ENCODE measurements at places on chromosomes 6 and 20. TPM values are rescaled to one million over a fixed set of nuclear protein-coding genes. Genes with fewer than 3 reads are reported as not detected.

GRCh38 chr6:166439366-166440091 is 56.8 kb upstream of the MPC1 start:
- no peaks in the 10 kb centered on the region for H3K4me1 ChIP-seq
- no peak overlapping the region for H3K4me3 ChIP-seq
- H3K27me3 ChIP-seq: no peaks in the 10 kb centered on the region
- DNase-seq: no peak

DNA sequence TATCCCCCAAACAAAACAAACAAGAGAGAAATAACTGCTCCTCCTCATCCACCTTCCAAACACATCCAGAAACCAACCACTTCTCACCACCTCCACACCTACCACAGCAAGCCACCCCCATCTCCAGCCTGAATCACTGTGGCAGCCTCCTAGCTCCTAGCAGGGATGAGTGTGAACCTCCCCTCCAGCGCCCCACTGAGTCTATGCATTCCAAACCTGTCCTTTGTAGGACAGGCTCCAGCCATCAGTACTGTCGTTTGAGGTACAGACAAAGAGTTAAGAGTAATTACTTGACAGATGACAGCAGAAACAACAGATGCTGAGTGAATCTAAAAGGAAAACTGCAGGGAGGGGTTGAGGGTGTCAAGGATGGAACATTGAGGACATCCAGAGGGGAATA is 2.4 kb downstream of the METTL24 start:
- no peak overlapping the region for H3K4me3 ChIP-seq
- no peak overlapping the region for H3K27ac ChIP-seq
- H3K27me3 ChIP-seq: no peaks in the 10 kb centered on the region
- DNase-seq: no peak

GRCh38 chr20:5120185-5120476 is 373 bp upstream of the PCNA start:
- no peaks in the 10 kb centered on the region for H3K4me1 ChIP-seq
- peak overlapping the region; percentile 86 for H3K27ac ChIP-seq
- no peak for DNase-seq
- H3K27me3 ChIP-seq: no peaks in the 10 kb centered on the region

DNA sequence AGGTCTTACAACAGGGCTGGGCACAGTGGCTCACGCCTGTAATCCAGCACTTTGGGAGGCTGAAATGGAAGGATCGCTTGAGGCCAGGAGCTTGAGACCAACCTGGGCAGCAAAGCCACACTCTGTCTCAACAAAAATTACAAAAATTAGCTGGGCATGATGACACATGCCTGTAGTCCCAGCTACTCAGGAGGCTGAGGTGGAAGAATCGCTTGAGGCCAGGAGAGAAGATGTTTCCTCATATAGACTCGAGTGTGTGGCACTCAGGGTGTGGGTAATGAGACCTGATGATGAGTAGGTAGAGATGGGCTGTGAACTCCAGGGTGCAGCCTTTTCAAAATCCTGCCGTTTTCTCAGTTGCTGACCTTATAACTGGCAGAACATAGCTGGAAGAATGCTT is 125.3 kb upstream of the FOXO3 start:
- H3K27me3 ChIP-seq: no peaks in the 10 kb centered on the region
- H3K4me1 ChIP-seq: no peaks in the 10 kb centered on the region
- no peak overlapping the region for H3K4me3 ChIP-seq
- H3K27ac ChIP-seq: no peak overlapping the region
- DNase-seq: no peak

DNA sequence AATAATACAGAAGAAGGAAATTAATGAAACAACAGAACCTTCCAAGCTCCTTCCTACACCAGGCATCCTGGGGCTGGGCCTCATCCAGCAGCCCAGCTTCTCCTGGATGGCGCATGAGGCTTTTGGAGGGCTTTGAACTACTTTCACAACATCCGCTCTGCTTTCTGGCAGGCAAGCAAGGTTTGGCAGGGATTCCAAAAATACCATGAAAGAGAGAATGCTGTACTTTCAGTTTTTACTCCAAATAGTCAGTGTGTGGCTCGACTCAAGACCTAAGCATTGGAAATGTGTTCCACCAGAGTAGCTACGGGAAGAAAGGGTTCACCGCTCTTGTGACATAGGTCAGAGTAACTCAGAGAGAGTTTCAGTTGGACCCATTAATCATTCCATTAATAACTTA is 125.4 kb downstream of the OPRM1 start:
- no peaks in the 10 kb centered on the region for H3K27me3 ChIP-seq
- H3K36me3 ChIP-seq: no peaks in the 10 kb centered on the region
- H3K4me1 ChIP-seq: no peaks in the 10 kb centered on the region
- DNase-seq: peak; percentile 64
- no peak overlapping the region for H3K27ac ChIP-seq

DNA sequence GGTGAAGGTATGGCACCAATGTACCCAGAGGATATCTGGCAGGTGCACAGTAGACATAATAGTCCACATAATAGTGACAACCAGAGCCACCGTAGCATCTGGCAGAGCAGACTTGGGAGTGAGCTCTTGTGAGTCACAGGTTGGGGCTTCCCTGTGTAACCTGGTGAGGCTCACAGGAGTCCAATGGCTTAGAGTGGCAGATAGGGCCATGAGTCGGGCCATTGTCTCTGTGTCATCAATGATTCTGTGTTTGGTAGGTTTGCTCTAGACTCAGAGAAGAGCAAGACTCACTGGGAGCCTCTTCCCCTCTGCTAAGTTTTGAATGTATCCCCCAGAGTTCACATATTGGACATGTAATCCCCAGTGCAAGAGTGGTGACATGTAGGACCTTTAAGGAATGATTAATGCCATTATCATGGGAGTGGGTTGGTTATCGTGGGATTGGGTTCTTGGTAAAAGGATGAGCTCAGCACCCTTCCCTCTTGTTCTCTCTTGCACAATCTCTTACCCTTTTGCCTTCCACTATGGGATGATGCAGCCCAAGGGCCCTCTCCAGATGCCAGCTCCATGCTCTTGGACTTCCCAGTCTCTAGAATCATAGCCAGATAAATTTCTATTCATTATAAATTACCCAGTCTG is 22.6 kb upstream of the SIRPA start:
- H3K4me1 ChIP-seq: no peaks in the 10 kb centered on the region
- H3K27me3 ChIP-seq: no peaks in the 10 kb centered on the region
- no peak overlapping the region for H3K4me3 ChIP-seq

DNA sequence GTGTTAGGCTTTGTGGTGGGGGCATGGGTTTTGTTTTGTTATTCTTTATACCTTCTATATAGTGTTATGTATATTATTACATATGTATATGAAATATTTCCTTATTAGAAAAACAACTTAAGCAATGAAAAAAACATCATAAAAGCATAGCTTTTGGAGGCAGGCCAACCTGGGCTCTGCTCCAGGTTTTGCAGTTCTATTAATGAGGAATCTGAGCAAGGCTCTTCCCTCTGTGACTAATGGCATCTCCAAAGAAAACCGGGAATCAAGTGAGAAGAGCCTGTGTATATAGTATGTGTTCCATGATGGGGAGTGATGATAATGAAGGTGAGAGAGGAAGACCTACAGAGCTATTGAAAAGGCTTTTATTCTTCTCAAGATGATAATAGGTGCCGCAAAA is 291.1 kb downstream of the CLIC5 start:
- no peak overlapping the region for H3K4me3 ChIP-seq
- DNase-seq: no peak
- H3K27me3 ChIP-seq: no peaks in the 10 kb centered on the region
- H3K4me1 ChIP-seq: peaks cover 3% of the 10 kb centered on the region

- H3K27me3 ChIP-seq: no peaks in the 10 kb centered on the region
- no peak overlapping the region for H3K4me3 ChIP-seq
These were observed 26.2 kb upstream of the LRRC1 start for GRCh38 chr6:53768636-53769035.

GRCh38 chr6:112122756-112123155 is 35.4 kb downstream of the FAM229B start:
- no peak overlapping the region for H3K27ac ChIP-seq
- H3K27me3 ChIP-seq: no peaks in the 10 kb centered on the region
- no peak overlapping the region for H3K4me3 ChIP-seq
- no peak for DNase-seq
- peaks cover 73% of the 10 kb centered on the region for H3K36me3 ChIP-seq
- H3K4me1 ChIP-seq: no peaks in the 10 kb centered on the region

GRCh38 chr20:31894980-31895675 is 24.7 kb downstream of the TTLL9 start:
- H3K27me3 ChIP-seq: no peaks in the 10 kb centered on the region
- peak; percentile 78 for DNase-seq
- H3K36me3 ChIP-seq: no peaks in the 10 kb centered on the region
- H3K4me1 ChIP-seq: no peaks in the 10 kb centered on the region

GRCh38 chr6:47342824-47343223 is 33.1 kb upstream of the TNFRSF21 start:
- no peak overlapping the region for H3K27ac ChIP-seq
- H3K27me3 ChIP-seq: no peaks in the 10 kb centered on the region
- no peak overlapping the region for H3K4me3 ChIP-seq
- DNase-seq: no peak
- H3K4me1 ChIP-seq: no peaks in the 10 kb centered on the region
- H3K36me3 ChIP-seq: no peaks in the 10 kb centered on the region

- H3K27ac ChIP-seq: no peak overlapping the region
- no peaks in the 10 kb centered on the region for H3K27me3 ChIP-seq
- no peak overlapping the region for H3K4me3 ChIP-seq
- no peaks in the 10 kb centered on the region for H3K4me1 ChIP-seq
These were observed 61.0 kb downstream of the CRYBG1 start for GRCh38 chr6:106421496-106421895.

DNA sequence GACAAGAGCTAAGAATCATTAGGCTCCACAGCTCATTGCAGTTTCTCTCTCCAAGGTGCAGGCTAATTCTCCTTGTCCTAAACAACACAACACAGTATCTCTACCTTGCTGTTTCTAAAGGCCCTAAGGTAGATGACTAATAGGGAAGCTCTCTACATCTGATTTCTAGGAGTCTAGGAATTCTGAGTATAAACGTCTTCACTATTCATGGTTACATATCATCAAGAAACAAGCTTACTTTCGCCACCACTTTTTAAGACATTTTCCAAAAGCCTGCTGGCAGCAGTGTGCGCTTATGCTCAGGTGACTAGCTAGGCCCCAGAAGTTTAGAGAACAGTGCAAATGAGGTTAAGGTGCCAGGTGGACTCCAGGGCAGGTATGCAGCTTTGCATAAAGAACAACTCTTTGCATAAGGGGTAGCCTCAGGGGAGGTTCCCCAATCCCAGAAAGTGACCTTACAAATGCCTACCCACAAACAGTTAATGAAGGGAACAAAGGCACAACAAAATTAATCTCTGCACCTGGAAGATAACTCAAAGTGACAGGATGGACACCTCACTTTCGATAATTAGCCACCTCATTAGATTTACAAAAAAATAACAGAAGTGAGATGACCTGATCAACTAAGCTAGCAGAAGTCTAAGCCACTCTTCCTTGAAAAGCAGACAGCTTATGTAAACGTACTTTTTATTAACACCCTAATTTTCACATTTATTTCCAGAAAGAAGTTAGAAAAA is 20.1 kb downstream of the B4GALT5 start:
- H3K4me1 ChIP-seq: peaks cover 36% of the 10 kb centered on the region
- no peak for DNase-seq
- H3K27ac ChIP-seq: no peak overlapping the region

DNA sequence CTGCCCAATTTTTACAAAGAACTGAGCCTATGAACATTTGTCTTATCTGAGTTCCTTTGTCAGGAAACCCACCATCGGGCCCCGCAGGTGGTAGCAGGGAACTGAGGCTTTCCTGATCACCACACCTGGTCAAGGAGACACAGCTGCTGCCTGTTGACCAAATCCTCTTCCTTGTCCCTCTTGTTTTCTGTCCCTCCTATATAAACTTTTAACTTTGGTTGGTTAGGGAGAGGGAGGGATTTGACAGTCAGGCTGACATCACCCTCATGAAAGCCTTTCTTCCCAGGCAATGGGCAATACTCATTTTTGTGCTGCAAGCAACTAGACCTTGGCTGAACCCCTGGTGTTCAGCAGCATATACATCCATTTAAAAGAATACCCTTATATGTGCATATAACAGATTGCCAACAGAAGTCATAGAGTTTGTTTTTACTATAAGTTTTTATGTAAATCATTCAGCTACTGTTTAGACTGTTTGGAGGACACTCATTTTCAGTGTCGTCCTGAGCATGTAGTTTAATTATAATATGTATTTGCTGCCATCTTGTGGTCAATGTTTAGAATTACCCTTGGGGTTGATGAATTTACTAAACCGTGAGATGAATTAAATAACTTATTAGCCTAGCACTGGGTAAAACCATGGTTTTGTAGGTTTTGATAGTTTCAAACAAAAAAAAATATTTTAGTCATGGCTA is 17.0 kb downstream of the CRISP1 start:
- H3K4me3 ChIP-seq: no peak overlapping the region
- H3K27ac ChIP-seq: no peak overlapping the region
- no peaks in the 10 kb centered on the region for H3K27me3 ChIP-seq
- no peak for DNase-seq
- no peaks in the 10 kb centered on the region for H3K4me1 ChIP-seq
- H3K36me3 ChIP-seq: no peaks in the 10 kb centered on the region

GRCh38 chr6:73064266-73064665 is 161.0 kb downstream of the KHDC1L start:
- no peak for DNase-seq
- no peaks in the 10 kb centered on the region for H3K36me3 ChIP-seq
- H3K27ac ChIP-seq: no peak overlapping the region
- H3K27me3 ChIP-seq: no peaks in the 10 kb centered on the region
- H3K4me3 ChIP-seq: no peak overlapping the region
- H3K4me1 ChIP-seq: no peaks in the 10 kb centered on the region

GRCh38 chr6:11055127-11055627 is 11.1 kb upstream of the ELOVL2 start:
- no peak for DNase-seq
- H3K27ac ChIP-seq: no peak overlapping the region
- H3K27me3 ChIP-seq: no peaks in the 10 kb centered on the region
- H3K4me1 ChIP-seq: no peaks in the 10 kb centered on the region
- no peak overlapping the region for H3K4me3 ChIP-seq
- H3K36me3 ChIP-seq: no peaks in the 10 kb centered on the region

GRCh38 chr20:52402950-52403349 is 211.4 kb upstream of the ZFP64 start:
- no peaks in the 10 kb centered on the region for H3K36me3 ChIP-seq
- no peaks in the 10 kb centered on the region for H3K27me3 ChIP-seq
- H3K27ac ChIP-seq: no peak overlapping the region
- no peak overlapping the region for H3K4me3 ChIP-seq
- H3K4me1 ChIP-seq: no peaks in the 10 kb centered on the region

DNA sequence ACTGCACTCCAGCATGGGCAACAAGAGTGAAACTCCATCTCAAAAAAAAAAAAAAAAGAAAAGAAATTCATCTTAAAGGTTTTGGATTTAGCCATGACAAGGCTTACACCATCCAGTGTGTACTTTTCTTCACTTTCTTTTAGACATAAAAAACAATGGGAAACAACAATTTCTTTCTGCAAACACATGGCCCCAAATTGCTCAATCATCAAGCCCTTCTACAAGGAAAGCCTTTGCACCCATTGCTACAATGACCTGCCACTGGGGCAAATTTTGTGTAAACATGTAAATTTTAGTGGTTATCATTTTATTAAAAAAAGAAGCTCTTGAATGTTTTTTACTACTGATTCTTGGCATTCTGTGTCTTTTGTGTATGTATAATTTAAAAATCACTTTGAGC is 131.8 kb upstream of the QKI start:
- no peaks in the 10 kb centered on the region for H3K36me3 ChIP-seq
- no peak overlapping the region for H3K27ac ChIP-seq
- H3K4me3 ChIP-seq: no peak overlapping the region
- H3K27me3 ChIP-seq: no peaks in the 10 kb centered on the region
- no peak for DNase-seq

CTAGE9 gene
- total RNA-seq: not detected

TREML2 gene
- total RNA-seq: not detected

SAMD3 gene
- 0.67 TPM for total RNA-seq

SLC16A10 gene
- total RNA-seq: 10.3 TPM

SLC24A3 gene
- total RNA-seq: 1.4 TPM

FILIP1 gene
- 78.2 TPM for total RNA-seq

IDH3B gene
- total RNA-seq: 145 TPM

MAPK13 gene
- total RNA-seq: 7.2 TPM

CCM2L gene
- 8.1 TPM for total RNA-seq

C6orf132 gene
- total RNA-seq: 2.8 TPM
